ENCODE measurements at places on chromosomes 6 and 20.

DNA sequence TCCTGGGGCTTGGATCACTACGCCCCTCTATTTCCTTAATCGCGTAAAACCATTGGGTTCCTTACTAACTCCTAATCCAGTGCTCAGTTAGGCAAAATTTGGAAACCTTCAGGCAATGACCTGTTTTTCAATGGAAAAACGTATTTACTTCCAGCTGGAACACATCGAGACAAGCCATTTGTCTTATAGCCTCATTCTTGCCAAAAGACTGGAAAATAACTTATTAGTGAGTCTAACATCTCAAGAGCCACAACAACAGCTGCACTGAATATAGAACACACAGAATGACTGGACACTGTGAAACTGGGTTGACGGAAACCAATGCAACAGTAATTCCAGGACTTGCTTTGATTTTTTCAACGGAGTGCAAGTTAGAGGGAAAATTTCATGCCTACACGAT lies 125.2 kb upstream of the MAP3K7 start:
- no peak for DNase-seq

- DNase-seq, result no peak
These were observed 76.1 kb downstream of the HCRTR2 start for GRCh38 chr6:55250400-55250799.

GRCh38 chr6:43776115-43776798 lies 6.2 kb downstream of the VEGFA start:
- no peak for DNase-seq

DNA sequence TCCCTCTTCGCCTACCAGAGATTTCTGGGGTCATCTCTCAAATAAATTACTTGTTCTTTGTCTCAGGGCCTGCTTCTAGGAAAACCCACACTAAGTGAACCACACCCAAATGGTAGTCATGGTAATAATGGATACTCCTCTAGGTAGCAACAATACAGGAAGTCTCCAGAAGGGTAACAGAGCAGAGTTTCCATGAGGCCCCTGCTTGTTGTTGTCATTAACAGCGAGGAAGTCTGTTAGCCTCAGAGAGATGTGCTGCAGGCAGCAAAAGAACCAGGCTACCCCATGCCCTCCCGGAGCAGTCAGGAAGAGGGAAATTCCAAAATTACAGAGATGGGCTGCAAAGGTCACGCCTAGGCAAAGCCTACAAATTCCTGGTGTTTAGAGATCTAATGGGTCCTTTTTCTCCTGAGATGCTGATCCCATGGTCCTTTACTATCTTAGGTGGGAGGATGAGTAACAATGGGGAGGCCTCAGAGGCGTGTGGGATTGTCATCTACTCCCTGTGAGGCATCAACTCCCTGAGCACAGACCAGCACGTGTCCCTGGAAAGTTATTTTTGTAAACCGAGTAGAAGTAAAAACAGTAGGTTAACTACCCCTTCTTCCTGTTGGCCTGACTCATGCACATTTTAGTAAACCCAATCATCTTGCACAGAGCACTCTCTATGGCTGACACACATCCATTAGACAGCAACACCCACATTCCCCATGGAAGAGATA lies 10.1 kb downstream of the ISM1 start:
- no peak for DNase-seq

DNA sequence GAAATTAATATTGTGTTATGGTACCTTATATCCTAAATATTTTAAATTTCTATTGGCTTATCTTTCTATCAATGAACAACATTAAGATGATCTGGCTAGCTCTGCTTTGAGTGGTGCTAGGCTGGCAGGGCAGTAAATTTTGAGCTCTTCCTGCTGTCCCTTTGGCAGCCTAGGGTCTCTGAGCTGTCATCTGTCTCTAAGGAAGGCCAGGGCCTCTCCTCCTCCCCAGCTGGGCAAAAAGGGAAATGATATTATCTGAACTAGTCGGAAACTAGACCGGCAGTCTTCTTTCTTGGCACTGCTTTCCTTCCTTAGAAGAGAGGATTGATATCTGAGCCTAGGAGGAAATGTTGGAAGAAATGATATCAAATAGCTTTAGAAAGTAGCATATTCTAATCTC lies 176.7 kb upstream of the BTBD3 start:
- DNase-seq, result no peak

All from stimulated activated CD4-positive, alpha-beta T cell treated with anti-CD3 and anti-CD28 coated beads, Interleukin-1b, Interleukin-23, amount 100 ng/mL, for 1 hour (primary cell).